HT1080 (cell line): ENCODE measurements at places on chromosomes 4 and X. TPM values are rescaled to one million over a fixed set of nuclear protein-coding genes. Genes with fewer than 3 reads are reported as not detected.
A peak's percentile ranks its signal among the peaks of the same experiment; 100 is the strongest.

NRK gene
- not detected in 2 replicates for total RNA-seq

DNA sequence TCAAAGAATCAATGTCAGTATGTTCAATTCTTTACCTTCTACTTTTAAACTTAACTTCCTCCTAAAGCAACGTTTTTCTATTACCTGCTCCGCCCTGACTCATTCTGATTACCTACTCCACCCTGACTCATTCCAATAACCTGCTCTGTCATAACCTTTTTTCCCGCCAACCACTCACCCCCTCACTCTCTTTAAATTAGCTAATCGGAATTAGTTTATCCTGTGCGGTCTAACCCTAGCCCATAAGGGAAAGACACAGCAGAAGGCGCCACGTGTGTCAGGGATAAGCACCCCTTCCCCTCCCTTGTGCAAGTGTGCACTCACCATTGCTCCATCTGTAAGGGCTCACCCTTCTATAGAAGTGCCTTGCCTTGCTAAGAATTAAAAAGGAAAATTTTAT, 64.4 kb downstream of the EIF4E start:
- DNase-seq, result peak; percentile 32

POF1B gene
- total RNA-seq, result 0.14 TPM in 1 of 2 replicates, not detected in the other

DNA sequence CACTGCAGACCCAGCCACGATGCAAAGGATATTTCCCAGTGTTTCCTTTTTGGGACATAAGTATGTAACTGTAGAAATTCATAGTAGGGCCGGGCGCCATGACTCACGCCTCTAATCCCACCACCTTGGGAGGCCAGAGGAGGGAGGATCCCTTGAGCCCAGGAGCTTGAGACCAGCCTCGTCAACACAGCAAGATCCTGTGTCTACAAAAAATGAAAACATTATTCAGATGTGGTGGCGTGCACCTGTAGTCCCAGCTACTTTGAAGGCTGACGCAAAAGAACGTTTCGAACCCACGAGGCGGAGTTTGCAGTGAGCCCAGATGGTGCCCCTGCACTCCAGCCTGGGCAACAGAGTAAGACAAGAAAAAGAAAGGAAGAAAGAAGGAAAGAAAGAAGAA, 49.2 kb downstream of the CRLF2 start:
- no peak for DNase-seq

GRCh38 chrX:124346877-124347241, 496 bp downstream of the SH2D1A start:
- DNase-seq, result no peak

DNA sequence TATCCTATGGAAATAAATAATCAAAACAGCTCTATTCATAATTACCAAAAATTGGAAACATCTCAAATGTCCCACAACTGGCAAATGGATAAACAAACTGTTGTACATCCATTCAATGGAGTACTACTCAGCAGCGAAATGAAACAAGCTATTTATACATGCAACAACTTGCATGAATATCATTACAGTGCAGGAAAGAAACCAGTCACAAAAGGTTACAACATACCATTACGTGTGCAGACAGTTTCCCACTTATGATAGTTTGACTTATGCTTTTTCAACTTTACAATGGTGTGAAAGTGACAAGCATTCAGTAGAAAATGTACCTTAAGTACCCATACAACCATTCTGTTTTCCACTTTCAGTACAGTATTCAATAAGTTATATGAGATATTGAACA, 82.3 kb downstream of the NEK1 start:
- no peak for DNase-seq

DNA sequence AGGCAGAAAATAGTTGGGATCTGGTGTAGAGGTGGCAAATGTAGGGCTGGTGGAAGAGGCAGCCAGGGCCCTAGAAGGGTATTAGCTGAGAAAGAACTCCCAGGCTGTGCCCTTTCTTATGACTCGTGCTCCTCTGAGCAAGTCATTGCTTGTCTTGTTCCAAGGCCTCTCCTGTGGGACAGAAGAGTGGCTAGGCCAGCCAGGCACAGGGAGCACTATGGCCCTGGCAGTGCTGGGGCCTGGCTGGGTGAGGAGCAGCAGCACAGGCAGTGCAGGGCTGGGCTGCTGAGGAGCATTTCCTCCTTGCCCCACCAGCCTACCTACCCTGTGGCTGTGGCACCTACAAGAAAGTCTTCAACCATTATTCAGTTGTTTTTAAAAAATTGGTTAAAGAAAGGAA, 298.5 kb upstream of the NR3C2 start:
- DNase-seq, result no peak

DNA sequence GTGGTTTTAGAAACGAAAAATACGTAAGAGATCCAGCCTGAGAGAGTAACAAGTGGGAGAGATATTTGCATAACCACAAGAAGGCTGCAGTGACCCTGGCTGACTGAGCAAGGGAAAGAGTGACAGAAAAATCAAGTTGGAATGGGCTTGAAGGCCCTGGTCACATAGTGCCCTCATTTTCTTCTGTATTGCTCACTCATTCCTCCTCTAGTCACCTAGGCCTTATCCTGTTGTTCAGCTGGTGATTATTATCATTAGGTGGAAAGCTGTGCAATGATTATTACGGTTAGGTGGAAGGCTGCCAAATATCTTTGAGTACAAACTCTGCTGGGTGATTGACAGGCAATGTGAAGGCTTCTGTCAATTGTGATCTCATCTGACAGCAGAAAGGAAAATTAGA, 2384.1 kb downstream of the PCDH7 start:
- DNase-seq, result no peak

RBPJ gene
- 27.3 and 31.3 TPM in 2 replicates for total RNA-seq

PNCK gene
- not detected in 2 replicates for total RNA-seq

PNMA3 gene
- total RNA-seq, result 0.03 and 0.07 TPM in 2 replicates

LDB2 gene
- total RNA-seq, result 2.1 and 3.5 TPM in 2 replicates
